Ovary (tissue), 10 donors: ENCODE measurements at places on chromosomes 13 and 19. TPM values are rescaled to one million over a fixed set of nuclear protein-coding genes. Genes with fewer than 3 reads are reported as not detected.

DNA sequence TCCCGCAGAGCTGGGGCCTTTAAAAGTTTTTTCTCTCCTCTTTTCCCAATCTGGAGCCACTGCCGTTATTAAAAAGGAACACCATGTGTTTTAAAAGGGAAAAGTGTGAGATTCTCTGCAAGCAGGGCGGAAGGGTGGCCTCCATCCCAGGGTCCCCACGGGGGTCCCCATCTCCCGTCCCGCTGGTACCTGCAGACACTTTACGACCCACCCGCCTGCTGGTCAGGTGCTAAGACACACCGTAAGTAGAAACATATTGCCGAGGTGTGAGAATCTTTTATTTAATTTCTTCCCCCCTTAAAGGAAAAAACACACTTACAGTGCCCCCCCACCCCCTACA lies 1.8 kb downstream of the CRLF1 start:
- no peaks in the 10 kb centered on the region for H3K4me1 ChIP-seq
- peaks cover 8% of the 10 kb centered on the region for H3K27me3 ChIP-seq
- no peak overlapping the region for H3K4me3 ChIP-seq
- H3K36me3 ChIP-seq: no peaks in the 10 kb centered on the region

GRCh38 chr19:10364644-10365043 lies 15.7 kb downstream of the TYK2 start:
- no peak overlapping the region for H3K27ac ChIP-seq
- H3K4me3 ChIP-seq: no peak overlapping the region
- no peaks in the 10 kb centered on the region for H3K27me3 ChIP-seq
- no peak for DNase-seq

GRCh38 chr19:53908935-53909415 lies at the start of gene CACNG7:
CACNG7 (plus strand) TSS chr19:53909278; CDS start chr19:53912832, 3,554 bp downstream.
- H3K27me3 ChIP-seq: peaks cover 3% of the 10 kb centered on the region
- no peak within 1 kb of the TSS for H3K4me3 ChIP-seq
- no peak for DNase-seq

GRCh38 chr13:40420160-40420740 lies 246.2 kb downstream of the FOXO1 start:
- no peaks in the 10 kb centered on the region for H3K27me3 ChIP-seq
- H3K36me3 ChIP-seq: no peaks in the 10 kb centered on the region
- no peak overlapping the region for H3K4me3 ChIP-seq
- no peak for DNase-seq
- no peak overlapping the region for H3K27ac ChIP-seq

NPAS1 gene
- total RNA-seq: 0.57 TPM

SELENOV gene
- total RNA-seq: 0.27 TPM

LILRB3 gene
- 5.5 TPM for total RNA-seq

DNA sequence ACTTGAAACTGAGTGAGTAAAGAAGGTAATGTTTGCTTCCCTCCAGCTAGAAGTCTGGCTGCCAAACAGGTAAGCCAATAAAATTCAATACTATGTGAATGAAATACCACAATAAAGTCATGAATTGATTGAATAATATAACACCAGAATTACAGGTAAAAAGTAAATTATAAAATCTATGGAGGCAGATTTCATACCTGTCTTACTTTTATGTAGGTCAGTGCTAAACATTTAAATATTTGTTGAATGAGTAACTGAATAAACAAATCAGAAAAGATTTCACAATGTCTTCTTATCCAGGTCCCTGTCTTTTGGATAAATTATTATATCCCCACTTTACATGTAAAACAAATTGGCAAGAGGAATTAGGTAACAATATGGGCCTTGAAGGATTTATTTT lies 62.7 kb downstream of the MICU2 start:
- H3K4me3 ChIP-seq: no peak overlapping the region
- no peaks in the 10 kb centered on the region for H3K4me1 ChIP-seq
- H3K27ac ChIP-seq: no peak overlapping the region
- H3K36me3 ChIP-seq: no peaks in the 10 kb centered on the region

DNA sequence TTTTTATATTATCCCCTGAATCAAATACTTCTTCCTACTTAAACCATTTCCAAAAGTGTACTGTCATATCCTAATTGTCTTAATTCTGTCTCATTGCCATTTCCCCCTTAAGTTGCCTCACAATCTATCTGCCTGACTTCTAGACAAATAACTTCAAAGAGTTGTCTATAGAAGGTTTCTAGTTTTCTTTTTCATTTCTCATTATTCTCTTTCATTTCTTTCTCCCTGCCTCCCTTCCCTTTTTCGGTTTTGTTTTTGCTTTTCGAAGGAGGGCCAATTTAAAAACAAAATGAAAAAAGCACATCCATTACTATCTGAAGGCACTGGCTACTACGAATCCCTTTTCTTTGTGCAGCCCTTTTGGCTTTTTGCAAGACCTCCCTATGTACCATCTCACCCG lies 367.2 kb downstream of the DNAJC15 start:
- H3K27me3 ChIP-seq: no peaks in the 10 kb centered on the region
- no peaks in the 10 kb centered on the region for H3K36me3 ChIP-seq
- no peaks in the 10 kb centered on the region for H3K4me1 ChIP-seq
- DNase-seq: no peak

DNA sequence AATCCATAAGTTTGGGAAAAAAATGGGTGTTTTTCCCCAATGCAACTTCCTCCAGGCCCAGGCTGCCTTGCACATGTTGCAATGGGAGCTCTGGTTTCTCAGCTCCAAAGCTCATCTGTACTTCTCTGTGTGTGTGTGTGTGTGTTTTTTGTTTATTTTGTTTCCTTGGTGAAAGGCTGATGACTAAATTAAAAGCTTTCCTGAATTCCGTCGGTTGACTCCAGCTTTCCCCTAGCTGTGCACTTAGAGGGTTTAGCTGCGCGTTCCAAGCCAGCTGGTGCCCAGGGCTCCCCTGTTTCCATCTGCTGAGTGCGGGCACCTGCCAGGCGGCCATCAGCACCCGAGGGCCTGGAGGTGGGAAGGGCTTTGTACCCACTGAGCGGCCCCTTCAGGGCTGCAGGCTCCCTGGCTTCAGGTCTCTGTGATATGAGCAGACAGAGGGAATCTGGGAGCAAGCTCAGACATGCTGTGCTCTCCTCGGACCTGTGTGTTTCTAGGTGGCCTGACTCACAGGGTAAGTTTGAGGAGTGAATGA lies 129.1 kb upstream of the SOX1 start:
- H3K36me3 ChIP-seq: no peaks in the 10 kb centered on the region
- H3K4me3 ChIP-seq: no peak overlapping the region
- no peak for DNase-seq
- no peak overlapping the region for H3K27ac ChIP-seq
- H3K27me3 ChIP-seq: no peaks in the 10 kb centered on the region

GRCh38 chr13:83929157-83929556 lies 46.9 kb upstream of the SLITRK1 start:
- H3K27ac ChIP-seq: no peak overlapping the region
- no peaks in the 10 kb centered on the region for H3K27me3 ChIP-seq
- no peaks in the 10 kb centered on the region for H3K4me1 ChIP-seq
- no peak overlapping the region for H3K4me3 ChIP-seq
- DNase-seq: no peak
- H3K36me3 ChIP-seq: no peaks in the 10 kb centered on the region

DNA sequence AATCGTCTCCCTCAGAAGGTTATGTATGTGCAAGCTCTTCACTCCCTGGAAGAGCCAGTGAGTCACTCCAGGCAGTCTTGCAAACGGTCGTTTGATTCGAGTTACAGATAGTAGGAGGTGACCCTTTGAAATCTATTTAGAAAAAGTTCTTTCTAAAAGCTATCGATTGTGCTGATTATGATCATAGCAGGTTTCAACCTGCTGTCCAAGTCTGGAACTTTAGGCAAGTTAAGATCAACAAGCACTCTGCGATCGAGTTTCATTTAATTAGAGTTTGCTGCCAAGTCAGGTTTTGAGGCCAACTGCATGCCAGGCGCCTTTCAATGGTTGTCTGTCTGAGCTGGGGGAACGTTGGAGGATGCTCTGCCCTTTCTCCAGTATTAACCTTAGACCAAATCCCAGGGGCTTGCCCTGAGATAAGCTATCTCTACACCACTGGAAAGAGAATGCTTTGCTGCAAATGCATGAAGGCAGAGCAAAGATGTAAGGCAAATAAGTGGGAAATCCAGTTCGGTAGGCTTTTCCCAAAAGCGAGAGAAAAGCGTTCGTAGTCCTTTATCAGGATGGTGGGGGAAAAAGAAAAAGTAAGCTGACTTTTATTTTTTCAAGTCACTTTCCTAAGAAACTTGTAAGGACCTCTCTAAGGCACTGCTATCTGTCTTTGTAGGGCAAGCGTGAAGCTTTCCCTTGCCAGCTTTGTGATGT lies 287.5 kb downstream of the ATP8A2 start:
- DNase-seq: no peak
- H3K27me3 ChIP-seq: no peaks in the 10 kb centered on the region
- H3K4me3 ChIP-seq: no peak overlapping the region
- H3K27ac ChIP-seq: no peak overlapping the region
- no peaks in the 10 kb centered on the region for H3K4me1 ChIP-seq
- H3K36me3 ChIP-seq: no peaks in the 10 kb centered on the region

GRCh38 chr19:12825254-12826131 lies 8.9 kb downstream of the RTBDN start:
- DNase-seq: no peak
- H3K27me3 ChIP-seq: no peaks in the 10 kb centered on the region
- H3K36me3 ChIP-seq: no peaks in the 10 kb centered on the region

DNA sequence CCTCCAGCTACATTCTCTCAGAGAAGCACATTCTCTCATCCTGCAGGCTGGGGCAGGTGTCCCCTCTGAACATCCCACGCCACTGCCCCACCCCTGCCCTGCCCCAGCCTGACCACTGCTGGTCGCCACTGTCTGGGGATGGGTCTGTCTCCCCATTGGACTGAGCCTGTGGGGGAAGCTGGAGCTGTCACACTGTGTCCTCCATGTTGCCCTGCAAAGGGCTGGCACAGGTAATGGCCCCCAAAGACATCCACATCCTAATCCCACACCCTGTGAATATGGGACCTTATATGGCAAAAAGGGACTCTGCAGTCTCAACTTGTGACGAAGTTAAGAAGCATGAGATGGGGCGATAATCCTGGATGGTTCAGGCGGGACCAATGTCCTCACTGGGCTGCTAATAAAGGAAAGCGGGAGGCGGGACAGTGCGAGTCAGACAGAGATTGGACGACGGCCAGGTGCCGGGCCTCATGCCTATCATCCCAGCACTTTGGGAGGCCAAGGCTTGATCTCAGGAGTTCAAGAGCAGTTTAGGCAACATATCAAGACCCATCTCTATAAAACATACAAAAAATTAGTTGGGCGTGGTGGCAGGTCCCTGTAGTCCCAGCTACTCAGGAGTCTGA lies 9.1 kb downstream of the AP2S1 start:
- no peaks in the 10 kb centered on the region for H3K27me3 ChIP-seq
- no peaks in the 10 kb centered on the region for H3K36me3 ChIP-seq
- DNase-seq: no peak
- no peaks in the 10 kb centered on the region for H3K4me1 ChIP-seq
- no peak overlapping the region for H3K4me3 ChIP-seq

- no peaks in the 10 kb centered on the region for H3K36me3 ChIP-seq
- H3K4me3 ChIP-seq: no peak overlapping the region
- peaks cover 1% of the 10 kb centered on the region for H3K4me1 ChIP-seq
These were observed 62.5 kb downstream of the RFX2 start for GRCh38 chr19:6047741-6048251.

SMIM44 gene
- total RNA-seq: not detected

- no peak overlapping the region for H3K27ac ChIP-seq
- H3K4me1 ChIP-seq: peaks cover 7% of the 10 kb centered on the region
- DNase-seq: no peak
- H3K27me3 ChIP-seq: no peaks in the 10 kb centered on the region
- no peak overlapping the region for H3K4me3 ChIP-seq
- H3K36me3 ChIP-seq: no peaks in the 10 kb centered on the region
These were observed 416.4 kb downstream of the DCT start for GRCh38 chr13:94063096-94063495.

DNA sequence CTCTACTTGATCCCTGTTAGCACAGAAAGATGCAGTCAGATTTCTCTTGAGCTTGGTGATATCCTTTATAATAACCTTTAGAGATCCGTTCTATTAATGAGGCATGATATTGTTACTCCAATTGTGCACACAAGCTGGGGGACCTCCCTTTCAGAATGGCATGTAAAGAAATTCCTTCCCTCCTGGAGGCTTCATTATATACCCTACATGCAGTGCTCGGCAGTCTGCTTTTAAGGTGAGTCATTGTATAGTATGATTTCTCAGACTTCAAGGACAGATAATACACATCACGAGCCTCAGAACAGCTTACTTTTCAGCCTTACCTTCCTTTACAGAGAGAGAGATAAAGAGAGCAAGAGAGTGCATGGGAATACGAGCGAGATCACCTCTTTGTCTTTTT lies 261.3 kb downstream of the ATP8A2 start:
- H3K27ac ChIP-seq: no peak overlapping the region
- H3K27me3 ChIP-seq: no peaks in the 10 kb centered on the region
- DNase-seq: no peak
- H3K36me3 ChIP-seq: no peaks in the 10 kb centered on the region

DNA sequence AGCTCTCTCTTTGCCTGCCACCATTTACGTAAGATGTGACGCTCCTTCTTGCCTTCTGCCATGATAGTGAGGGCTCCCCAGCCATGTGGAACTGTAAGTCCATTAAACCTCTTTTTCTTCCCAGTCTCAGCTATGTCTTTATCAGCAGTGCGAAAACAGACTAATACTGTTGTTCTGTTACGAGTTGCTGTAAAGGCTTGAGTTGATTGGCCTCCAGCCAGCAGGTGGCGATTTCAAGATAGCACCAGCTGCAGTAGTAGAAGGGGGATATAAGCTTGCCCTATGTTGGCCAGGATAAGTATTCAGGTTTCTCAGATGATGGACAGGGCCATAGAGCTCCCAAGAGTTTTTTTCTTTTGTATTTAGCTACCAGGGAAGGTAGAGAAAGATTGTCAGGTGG lies 385.5 kb downstream of the MZT1 start:
- no peak overlapping the region for H3K27ac ChIP-seq
- no peaks in the 10 kb centered on the region for H3K4me1 ChIP-seq
- no peaks in the 10 kb centered on the region for H3K36me3 ChIP-seq
- DNase-seq: no peak

DNA sequence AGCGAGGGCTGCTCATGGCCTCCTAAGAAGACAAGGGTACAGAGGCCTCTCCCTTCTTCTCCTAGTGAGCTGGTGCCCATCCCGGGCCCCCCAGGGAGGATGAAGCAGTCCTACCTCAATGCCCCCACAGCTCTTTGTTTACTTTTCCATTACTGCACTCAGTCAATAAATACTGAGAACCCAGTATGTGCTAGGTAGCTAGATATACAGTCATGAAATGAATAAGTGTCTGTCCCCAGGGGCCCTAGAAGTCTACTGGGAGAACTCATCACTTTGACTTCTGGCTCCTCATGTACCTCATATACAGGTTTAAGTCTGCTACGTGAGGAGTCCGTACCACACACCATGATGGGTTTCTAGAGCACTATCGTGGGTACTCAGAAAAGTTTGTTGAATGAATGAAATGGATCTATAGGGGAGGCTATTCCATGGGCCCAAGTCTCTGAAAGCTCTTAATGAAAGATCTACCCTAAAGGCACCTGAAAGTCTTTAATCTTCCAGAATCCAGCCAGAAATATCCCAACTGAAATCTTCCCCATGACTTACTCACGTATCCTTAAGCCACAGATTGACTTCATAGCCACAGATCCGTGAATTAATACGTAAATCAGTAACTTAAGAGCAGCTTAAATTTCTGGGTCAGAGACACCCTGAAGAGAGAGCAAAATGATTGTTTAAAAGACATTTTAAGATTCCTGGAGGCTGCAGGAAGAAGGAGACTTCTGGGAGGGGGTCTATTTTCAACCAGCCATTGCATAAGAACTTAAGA lies 51.6 kb upstream of the POMP start:
- no peak overlapping the region for H3K4me3 ChIP-seq
- no peaks in the 10 kb centered on the region for H3K27me3 ChIP-seq
- DNase-seq: no peak
- no peak overlapping the region for H3K27ac ChIP-seq
